ENCODE measurements at places on chromosomes 12 and 14. TPM values are rescaled to one million over a fixed set of nuclear protein-coding genes. Genes with fewer than 3 reads are reported as not detected.

SLC2A13 gene
- total RNA-seq, result 7.8 TPM

- DNase-seq, result no peak
These were observed 75.0 kb downstream of the TRMT5 start for GRCh38 chr14:60905923-60906322.

GRCh38 chr12:52168019-52168717, 23.6 kb downstream of the KRT80 start:
- no peak for DNase-seq

- DNase-seq, result no peak
These were observed 97.2 kb upstream of the TMEM260 start for GRCh38 chr14:56482310-56482911.

AGAP2 gene
- total RNA-seq, result 72.7 TPM

RASSF9 gene
- total RNA-seq, result not detected

DNA sequence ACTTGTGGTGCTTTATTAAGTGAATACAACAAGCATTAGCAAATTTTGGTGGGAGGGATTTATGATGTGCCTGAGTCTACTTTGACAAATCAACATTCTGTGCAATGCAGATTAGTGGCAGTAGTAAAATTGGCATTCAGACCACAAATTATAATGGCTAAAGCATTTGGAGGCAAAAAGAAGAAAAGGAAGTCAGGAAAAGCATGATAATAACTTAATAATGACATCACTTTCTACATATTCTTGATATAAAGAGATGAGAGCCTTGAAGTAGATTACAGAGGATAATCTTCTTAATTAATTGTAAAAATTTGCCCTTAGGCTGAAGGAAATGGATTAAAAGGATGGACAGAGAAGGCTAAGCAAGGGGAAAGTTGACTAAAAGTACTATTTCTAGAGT, 126.0 kb downstream of the SLC6A15 start:
- no peak for DNase-seq

C1S gene
- total RNA-seq, result 2.5 TPM

DNA sequence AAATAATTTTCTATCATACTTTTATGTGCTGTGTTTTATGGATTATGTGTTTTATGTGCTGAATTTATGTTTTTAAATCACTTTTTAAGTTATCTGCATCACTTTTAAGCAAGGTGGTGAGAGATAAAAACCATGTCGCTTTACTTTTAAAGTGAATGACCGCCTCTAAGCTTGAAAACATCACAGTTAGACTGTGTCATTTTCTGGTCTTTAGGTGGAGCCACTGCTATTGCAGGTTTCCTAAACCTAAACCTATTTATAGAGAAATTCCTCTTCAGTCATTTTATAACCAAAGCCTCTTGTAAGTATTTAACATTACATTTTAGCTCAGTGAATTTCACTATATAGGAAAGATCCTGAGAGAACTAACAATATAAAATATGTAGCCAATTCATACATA, 21.0 kb upstream of the MDM2 start:
- DNase-seq, result no peak

GRCh38 chr12:88251798-88252197, 109.7 kb downstream of the TMTC3 start:
- no peak for DNase-seq

- DNase-seq, result no peak
These were observed 198.2 kb upstream of the RGS6 start for GRCh38 chr14:71734076-71734475.

DNA sequence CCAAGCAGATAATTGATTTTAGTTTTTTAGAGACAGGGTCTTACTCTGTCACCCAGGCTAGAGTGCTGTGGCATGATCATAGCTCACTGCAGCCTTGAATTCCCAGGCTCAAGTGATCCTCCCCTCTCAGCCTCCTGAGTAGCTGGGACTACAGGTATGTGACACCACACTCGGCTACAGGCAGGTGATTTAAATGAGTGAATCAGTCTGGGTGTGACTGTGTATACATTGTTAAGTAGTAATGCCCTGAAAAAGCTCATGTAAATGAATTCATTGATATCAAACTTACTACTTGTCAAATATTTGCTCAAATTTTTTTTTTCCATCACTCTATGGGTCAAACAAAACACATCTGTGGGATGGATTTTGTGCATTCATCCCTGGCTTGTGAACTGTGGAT, 6.3 kb upstream of the USP44 start:
- DNase-seq, result no peak

DNA sequence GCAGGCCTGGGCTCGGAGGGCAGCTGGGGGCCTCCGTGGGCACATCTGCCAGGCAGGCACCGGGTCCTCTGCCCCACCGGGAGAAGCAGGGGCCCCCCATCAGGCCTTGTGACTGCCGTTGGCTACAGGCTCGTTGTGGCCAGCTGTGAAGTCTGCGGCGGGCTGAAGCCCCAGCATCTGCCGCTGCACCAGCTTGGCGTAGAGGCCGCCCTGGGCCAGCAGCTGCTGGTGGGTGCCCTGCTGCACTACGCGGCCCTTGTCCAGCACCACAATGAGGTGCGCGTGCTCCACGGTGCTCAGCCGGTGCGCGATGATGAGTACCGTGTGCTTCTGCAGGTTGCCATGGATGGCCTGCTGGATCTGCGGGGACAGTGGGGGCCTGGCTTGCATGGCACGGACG, 33.9 kb upstream of the VPS37B start:
- DNase-seq, result no peak

SPTB gene
- not detected for total RNA-seq

TMEM120B gene
- total RNA-seq, result 8.8 TPM

GRIN2B gene
- total RNA-seq, result not detected

DNA sequence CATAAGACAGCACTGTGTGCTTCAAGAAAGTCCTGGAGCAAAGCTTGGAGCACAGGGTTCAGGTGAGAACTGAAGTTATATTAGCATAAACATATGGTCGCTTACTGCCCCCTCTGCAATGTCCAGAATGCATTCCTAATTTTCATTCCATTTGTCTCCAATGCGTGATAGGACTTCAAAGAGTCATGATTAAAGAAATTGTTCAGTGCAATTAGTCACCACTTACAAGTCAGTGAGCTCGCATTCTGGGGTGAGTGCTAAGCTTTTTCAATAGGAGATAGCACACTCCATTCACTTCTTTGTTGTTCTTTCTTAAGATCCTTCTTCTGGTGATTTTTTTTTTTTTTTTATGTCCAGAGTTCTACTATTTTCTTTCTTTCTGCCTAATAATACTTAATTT, 398.4 kb downstream of the SYT1 start:
- no peak for DNase-seq

GRCh38 chr14:20680843-20681347, 3.5 kb upstream of the RNASE4 start:
- no peak for DNase-seq

GRCh38 chr12:9041321-9041720, 52.0 kb downstream of the KLRG1 start:
- DNase-seq, result no peak

DNA sequence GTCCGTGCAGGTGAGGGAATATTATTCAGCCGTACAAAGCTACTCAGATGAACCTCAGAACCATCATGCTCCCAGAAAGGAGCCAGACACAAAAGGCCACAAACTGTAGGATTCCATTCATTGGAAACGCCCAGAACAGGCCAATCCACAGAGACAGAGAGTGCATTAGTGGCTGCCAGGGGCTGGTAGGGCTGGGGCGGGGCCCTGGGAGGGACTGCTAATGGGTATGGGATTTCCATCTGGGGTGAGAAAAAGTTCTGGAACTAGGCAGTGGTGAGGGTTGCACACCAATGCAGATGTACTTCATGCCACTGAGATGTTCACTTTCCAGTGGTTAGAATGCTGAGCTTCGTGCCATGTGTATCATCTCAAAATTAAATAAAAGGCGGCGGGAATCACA, 101.1 kb downstream of the RFLNA start:
- DNase-seq, result no peak

- DNase-seq, result no peak
These were observed 2.5 kb downstream of the LACRT start for GRCh38 chr12:54631988-54632728.

- no peak for DNase-seq
These were observed 28.8 kb downstream of the KLRK1 start for GRCh38 chr12:10361084-10361483.

All from activated CD8-positive, alpha-beta memory T cell treated with anti-CD3 and anti-CD28 coated beads, Interleukin-2, amount 10 ng/mL, durations not matched to agents 7 days and 5 days (primary cell).